ENCODE measurements at places on chromosomes 12 and 14.

GRCh38 chr12:120121766-120122293 lies 5.3 kb upstream of the RAB35 start:
- DNase-seq, result no peak

- DNase-seq, result no peak
Measured at GRCh38 chr12:130301559-130301958, 36.1 kb upstream of the PIWIL1 start.

GRCh38 chr12:4956968-4957367 lies 47.3 kb downstream of the KCNA1 start:
- DNase-seq, result no peak

DNA sequence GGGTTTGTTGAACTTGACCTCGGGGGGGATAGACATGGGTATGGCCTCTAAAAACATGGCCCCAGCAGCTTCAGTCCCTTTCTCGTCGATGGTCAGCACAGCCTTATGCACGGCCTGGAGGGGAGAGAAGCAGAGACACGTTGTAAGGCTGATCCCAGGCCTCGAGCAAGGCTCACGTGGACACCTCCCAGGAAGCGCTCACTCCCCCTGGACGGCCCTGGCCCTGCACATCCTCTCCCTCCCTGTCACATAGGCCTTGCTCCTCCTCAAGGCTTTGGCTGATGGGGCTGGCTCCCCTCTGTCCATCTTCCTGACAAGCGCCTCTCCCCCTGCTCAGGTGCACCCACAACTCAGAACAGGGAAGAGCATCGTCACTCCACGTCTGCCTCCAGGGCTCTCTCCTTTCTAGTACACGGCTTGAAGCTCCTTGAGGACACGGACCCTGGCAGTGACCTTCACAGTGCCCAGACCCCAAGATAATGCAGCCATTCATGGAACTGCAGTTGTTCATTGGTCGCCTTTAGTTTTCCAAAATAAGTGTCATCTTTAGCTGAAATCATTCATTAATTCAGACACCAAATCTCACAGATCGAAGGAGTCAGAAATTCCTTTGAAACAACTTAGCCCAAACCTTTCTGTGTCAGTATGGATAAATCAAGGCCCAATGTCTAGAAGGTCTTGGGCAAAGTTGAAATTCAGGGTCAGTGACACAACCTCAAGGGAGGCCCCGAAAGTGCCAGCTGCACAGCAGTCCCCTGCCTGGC lies 9.7 kb downstream of the SERPINA1 start:
- DNase-seq, result no peak

DNA sequence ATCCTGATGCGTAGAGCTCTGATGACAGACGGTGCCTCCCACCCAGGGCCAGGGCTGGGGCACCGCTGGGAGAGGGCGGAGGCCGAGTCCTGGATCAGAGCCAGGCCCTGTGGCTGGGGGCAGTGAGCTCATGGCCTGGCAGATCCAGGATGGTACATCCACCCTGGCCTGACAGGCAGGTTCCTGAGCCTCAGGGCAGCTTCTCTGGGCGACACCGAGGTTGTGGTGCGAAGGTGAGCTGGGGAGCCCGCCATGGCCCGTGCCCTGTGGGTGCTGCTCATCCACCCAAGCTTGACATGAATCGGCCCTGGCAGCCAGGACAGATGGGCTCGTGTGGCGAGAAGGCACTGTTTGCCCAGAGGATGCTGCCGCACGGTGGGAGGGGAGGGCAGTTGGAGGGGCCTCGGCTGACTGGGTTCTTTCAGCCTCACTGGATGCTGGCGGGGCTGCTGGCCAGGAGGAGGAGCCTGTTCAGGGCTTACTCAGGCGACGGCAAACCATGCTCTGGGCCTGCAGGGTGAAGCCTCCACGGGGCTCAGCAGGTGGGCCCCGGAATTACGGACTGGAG lies 16.6 kb downstream of the LRTM2 start:
- no peak for DNase-seq

- DNase-seq, result no peak
Measured at GRCh38 chr12:58877243-58877743, 43.0 kb downstream of the LRIG3 start.

- DNase-seq, result no peak
Measured at GRCh38 chr12:53171725-53172329, 8.7 kb upstream of the ZNF740 start.

GRCh38 chr12:127896661-127897060 lies 370.3 kb upstream of the TMEM132C start:
- no peak for DNase-seq
